T-helper 2 cell treated with Interferon-gamma antibody and Interleukin-4, amounts not matched to agents 5 μg/mL and 100 μg/mL, for 36 hours (primary cell): ENCODE measurements at places on chromosomes 3 and 15.

DNA sequence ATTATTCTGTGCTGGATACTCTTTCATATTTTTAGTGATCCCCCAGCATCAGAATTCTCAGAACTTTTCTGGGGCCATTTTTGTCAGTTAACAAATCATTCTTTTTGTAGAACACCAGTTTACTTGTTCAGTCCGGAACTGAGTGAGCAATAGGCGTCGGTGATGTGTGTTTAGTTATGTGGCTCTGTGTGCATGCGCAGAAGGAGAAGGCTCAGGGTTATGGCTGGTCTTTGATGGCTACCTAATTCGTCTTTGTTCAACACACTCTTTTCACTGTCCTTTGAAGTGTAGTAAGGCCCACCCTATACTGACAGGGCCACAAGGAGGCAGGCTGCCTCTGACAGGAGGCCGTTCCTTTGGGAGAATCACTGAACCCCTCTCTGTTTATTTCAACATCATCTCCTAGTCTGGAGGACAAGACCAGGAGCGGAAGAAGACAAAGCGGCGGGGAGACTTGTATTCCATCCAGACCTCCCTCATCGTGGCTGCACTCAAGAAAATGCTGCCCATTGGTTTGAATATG, 158.2 kb upstream of the CHRM5 start:
- DNase-seq, result no peak

DNA sequence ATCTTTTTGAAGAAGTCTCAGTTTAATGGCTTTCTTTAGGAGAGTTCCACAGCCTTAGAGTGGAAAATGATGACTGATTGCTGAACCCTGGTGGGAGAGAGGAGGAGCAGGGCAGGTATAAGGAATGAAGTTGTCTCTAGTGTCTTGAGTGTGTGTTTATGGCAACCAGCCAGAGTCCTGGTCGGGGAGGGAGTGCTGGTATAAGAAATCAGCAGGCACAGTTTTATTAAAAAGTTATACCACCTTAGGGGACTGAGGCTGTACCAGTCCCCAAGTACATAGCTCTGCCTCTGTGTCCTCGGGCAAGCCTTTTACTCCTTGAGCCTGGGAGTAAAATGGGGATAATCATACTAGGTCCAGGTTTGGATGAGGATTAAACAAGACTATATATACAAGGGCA, 29.8 kb downstream of the SLC22A14 start:
- no peak for DNase-seq

DNA sequence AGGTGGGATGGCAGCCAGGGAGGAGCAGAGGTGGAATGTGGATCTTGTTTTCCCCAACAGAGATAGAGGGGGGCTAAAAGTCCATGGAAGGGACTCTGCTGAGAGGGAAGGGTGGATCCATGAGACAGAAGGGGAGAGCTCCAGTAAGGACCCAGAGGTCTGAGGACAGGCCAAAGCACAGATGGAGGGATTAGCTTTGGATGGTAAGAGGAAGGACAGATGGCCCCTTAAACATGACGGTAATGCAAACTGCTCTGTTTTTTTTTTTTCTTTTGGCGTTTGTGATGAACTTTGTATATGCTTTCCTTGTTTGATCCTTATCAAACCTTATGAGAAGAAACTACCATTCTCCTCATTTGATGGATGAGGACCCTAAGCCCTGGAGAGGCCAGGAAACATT, 96.2 kb downstream of the IGF1R start:
- no peak for DNase-seq

- DNase-seq, result no peak
Observed at GRCh38 chr15:67035886-67036285, 29.5 kb upstream of the SMAD3 start.

DNA sequence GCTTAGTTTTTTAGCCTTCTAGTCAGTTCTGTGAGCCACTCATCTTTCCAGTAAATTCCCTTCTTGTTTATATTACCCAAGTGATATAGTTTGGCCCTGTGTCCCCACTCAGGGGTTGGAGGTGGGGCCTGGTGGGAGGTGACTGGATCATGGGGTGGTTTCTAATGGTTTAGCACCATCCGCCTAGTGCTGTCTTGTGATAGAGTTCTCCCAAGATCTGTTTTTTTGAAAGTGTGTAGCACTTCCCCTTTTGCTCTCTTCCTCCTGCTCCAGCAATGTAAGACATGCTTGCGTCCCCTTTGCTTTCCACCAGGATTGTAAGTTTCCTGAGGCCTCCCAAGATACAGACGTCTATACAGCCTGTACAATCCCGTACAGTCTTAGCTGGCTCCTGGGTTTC, 53.7 kb upstream of the INO80 start:
- no peak for DNase-seq

GRCh38 chr3:95476534-95476933, 1337.9 kb upstream of the EPHA6 start:
- DNase-seq, result no peak

DNA sequence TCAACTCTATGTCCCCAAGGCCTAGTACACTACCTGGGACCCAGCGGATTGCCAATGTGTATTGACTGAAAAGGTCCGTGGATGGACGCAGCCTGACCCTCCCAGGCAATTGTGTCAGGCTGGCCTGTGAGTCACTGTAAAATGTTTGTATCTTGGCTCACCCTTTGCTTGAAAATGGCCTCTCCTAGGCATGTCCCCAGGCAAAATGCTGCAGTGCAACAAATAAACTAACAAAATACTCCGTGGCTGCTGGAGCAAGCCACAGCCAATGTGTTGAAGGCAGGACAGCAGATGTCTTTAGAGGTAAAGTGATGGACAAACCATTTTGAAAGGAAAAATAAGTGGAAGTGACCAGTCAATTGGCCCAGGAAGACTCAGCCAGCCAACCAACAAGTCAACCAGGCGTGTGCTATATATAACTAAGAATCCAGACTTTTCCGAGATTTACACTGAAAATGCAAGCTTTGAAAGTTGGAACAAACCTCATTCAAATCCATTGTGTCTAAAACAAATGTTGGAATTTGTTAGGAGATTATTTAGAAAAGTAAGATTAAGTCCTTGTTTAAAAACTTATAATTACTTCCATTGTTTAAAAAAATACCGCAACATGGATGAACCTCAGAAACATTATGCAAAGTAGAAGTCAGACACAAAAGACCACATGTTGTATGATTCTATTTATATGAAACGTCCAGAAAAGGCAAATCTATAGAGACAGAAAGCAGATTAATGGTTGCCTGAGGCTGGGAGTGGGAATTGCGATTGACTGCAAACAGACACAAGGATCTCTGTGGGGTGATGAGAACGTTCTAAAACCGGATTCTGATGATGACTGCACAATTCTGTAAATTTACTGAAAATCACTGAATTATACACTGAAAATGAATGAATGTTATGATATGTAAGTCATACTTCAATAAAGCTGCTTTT, 191.2 kb downstream of the TLE3 start:
- DNase-seq, result no peak

DNA sequence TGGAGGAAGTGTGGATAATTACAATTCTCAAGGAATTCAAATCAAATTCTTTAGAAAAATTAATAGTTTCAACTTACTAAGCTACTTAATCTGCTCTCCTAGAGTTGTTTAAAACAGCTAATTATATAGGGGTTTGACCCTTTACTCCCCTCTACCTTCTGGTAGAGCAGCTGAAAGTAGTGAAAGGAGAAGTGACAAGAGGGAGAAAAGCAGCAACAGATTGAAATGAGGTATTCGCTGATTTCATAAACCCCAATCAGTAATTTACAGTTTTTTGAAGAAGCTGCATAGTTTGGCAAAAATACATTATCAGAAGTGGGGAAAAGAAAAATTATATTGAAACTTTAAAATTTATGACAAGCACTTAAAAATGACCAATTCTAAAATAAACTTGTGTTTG, 52.8 kb downstream of the ZMAT3 start:
- DNase-seq, result no peak

DNA sequence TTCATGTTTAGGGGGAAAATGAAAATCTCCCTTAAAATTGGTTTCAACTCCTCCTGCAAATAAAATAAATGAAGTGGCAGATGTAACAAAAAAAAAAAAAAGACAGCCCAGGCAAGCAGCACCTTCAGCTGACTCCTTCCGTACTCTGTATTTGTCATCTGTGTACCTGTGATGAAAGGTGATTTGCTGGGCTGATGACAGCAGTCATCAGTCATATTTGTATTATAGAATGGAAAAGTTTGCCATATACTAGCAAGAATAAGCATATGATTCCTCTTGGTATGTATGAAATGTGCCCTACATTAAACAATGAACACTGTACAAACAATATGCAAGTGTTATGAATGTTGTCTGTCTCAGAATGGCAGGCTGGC, 44.1 kb upstream of the WWTR1 start:
- DNase-seq, result peak; percentile 27

- no peak for DNase-seq
Observed at GRCh38 chr3:113055201-113055600, 64.4 kb downstream of the GTPBP8 start.

DNA sequence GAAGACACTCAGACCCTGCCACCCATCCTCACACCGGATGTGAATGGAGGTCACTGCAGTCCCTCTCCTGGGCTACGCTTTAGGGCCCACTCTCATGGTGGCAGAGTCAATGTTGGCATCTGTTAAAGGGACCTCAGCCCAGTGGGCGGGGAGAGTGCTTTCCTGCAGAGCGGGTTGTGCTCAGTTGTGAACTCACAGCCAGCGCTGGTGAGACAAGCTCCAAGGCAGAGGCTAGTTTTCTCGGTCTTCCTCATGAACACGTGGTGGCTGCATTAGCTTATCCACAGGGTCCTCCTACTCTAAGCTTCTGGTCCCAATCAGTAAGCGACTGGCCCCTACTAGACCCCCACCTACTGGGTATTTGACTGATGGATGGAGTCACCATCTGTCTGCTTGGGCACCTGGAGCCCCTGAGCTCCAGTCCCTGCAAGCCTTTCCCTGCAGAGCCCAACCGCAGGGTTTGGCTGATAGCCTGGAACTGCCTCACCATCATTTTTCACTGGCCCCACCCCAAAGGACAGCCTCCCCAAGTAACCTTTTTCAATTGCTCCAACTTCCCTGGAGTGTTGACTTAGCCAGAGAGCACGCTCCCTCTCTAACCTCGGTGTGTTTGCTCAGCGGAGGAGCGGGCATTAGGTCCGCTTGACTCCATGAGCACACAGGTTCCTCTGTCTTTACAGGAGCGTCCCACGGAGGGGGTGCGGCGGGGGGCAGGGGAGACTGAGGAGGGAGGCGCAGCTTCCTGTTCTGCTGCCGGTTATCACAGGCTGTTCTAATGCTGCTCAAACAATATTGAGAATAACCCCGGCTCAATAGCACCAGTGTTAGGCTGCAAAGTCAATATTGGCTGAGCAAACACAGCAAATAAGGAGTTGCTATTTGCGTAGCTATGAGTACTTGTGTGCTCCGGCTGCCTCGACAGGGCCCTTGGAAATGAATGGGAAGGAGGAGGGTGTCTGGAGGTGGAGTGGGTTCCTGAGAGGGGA, 141.7 kb downstream of the RPLP1 start:
- no peak for DNase-seq

DNA sequence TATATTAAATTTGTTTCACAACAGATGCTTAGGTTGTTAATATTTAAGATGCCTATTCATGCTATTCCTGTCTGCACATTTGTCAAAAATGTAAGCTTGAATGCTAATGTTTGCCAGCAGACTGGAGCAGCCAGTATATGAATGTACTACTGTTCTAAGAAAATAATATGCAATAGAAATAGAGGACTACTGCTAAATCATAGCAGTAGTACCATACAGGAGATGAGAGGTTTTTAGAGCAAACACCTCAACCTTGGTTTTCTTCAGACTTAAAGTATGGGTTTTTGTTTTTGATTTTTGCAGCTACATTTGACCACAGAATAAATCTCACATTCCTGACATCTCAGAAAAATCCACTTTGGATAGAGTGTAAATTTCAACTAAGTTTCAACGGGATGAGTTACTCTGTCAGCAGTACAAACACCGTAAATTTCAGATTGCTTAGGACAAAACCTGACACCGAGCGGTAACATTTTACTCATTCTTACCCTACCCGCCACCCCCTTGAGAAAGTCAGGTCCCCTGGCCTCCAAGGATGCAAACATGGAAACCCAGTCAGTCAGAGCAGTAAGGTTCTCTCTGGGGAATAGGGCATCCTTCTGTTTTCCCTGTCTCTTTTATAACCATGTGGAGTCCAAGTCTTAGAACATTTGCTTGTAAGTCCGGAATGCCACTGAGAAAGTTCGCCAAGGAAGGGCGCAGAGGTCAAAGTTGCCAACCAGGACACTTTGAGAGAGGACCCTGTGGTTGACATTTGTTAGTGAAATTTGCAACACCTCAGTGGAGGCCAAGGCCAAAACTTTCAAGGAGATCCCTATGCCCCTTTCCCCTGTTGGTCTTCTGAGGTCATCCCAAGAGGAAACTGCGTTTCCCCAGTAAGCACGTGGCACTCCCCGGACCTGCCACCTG, 17.9 kb upstream of the SATB1 start:
- peak; percentile 38 for DNase-seq

GRCh38 chr15:25811481-25811906, 51.6 kb downstream of the ATP10A start:
- DNase-seq, result no peak

GRCh38 chr3:157088601-157089454, 71.1 kb downstream of the CCNL1 start:
- DNase-seq, result peak; percentile 97

- DNase-seq, result no peak
Observed at GRCh38 chr15:64685230-64685888, 90.0 kb downstream of the RBPMS2 start.

DNA sequence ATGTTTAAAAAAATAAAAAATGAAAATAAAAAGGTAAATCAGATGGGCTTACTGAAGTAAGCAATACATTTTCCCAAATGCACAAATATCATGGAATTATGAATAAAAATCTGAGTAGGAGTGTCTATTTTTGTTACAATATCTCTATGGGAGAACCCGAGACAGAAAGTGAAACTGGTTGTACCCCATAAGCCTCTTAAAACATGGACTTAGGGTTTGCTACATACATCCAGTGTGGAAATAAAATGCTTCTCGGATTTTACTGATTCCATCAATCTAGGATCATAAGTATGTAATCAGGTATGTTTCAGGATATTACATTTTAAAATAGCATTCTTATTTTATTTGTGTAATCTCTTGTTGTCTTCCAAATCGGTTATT, 177.8 kb upstream of the CDIN1 start:
- DNase-seq, result no peak

GRCh38 chr3:15102256-15102655, 3.3 kb upstream of the RBSN start:
- DNase-seq, result no peak

GRCh38 chr3:52743152-52743551, 27.6 kb downstream of the NEK4 start:
- DNase-seq, result no peak

GRCh38 chr15:89442671-89443307, 53.6 kb downstream of the RHCG start:
- peak; percentile 36 for DNase-seq

DNA sequence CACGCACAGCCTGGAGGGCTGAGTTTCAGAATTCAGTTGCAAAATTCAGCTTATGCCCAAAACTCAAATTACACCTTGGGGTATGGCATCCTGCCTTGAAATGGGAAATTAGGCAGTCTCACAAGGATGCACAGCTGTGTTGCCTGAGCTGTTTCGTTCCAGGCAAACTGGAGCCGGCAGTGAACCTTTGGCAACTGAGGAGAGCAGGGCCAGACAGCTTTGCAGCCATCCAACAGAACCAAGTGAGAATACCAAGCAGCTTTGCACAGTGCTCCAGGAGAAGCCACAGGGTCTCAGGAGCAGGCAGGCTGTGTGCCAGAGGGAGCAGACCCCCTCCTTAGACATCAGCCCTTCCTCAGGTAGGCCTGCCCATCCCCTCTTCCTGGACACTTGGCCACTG, 32.5 kb upstream of the BFSP2 start:
- DNase-seq, result no peak
